Esophagus squamous epithelium (tissue), 5 donors: ENCODE measurements at places on chromosomes 12 and 14.

GRCh38 chr12:65631621-65632111, 192.6 kb upstream of the HMGA2 start:
- DNase-seq: no peak

- DNase-seq: no peak
Observed at GRCh38 chr14:26839481-26839880, 241.6 kb upstream of the NOVA1 start.

GRCh38 chr14:90308561-90308960, 23.2 kb downstream of the NRDE2 start:
- DNase-seq: no peak

DNA sequence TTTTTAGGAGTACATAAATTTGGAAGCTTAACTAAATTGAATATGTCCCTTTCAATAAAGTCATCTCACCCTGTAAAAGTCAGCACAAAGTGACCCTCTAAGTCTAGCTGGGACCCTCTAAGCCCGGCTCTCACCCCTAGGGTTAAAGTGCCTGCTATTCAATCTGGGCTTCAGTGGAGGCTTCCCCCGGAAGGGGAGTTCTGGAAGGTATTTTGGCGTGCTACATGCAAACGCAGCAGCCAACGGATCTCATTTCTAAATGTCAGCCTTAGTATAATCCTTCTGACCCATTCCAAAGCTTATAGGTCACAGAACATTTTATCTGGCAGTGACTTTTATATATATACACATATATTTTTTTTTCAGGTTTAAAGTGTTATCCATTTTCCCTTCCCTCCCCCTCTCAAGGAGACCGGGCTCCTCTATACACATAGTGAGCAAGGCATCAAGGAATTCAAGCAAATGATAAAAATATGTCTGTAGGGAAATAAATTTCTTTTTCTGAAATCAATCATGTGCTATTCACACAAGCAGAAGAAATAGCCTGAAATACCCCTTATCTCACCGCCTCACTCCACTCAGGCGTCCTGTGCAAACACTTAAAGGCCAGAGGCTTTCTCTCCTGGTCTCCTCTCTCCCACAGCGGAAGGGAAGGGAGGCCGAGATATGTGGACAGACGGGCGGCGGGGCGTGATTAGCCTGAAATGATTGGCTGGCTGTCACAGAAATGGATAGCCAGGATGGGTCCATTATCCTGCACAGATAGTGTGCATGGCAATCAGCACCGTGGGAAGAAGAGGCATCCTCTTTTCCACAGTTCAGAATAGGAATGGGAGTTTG, 301.7 kb downstream of the GALC start:
- no peak for DNase-seq

GRCh38 chr12:47189728-47190127, 110.0 kb upstream of the AMIGO2 start:
- DNase-seq: no peak

DNA sequence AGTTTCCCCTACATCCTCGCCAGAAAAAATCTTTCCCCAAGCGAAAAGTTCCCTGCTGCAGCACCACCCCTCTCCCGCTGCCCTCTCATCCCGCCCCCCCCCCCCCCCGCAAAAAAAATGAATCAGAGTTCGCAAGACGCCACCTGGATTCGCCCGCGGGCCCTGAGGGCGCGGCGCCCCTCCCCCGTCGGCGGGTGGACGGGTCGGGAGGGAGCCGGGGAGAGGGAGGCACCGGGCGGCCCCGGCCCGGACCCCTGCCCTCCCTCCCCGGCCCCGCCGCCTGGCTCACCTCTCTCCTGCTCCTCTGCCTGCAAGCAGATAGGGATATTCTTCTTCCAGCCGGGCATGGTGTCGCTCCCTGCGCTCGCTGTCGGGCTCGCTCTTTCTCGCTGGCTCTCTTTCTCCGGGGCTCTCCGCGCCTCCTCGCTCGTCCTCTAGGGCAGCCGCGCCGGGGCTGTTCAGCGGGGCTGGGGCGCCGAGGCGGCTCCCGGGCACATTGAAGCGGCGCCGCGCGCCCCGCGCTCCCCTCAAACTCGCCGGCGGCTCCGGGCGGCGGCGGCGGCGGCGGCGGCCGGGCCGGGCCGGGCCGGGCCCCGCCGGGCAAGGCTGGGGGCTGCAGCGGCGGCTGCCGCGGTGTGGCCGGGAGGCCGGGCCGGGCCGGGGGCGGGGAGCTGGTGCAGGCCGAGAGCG, 200.3 kb upstream of the CAND1 start:
- DNase-seq: no peak

- no peak for DNase-seq
Observed at GRCh38 chr14:93183596-93184317, 940 bp downstream of the MOAP1 start.

DNA sequence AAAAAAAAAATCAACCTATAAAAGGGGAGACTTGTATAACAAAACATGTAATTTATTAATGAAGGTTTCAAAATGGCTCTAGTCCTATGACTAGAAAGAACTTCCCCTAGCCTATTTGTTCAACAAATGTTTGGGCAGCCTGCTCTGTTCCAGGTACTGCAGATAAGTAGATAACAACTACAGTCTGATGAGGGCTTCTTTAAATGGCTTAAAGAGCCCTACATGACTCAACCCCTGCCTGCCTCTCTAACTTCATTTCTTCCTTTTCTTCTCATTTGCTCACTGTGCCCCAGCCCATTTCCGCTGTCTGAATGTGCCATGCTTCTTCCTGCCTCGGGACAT, 21.5 kb downstream of the ALDH6A1 start:
- DNase-seq: no peak

- DNase-seq: no peak
Observed at GRCh38 chr12:121921066-121921465, 2.7 kb downstream of the CFAP251 start.

GRCh38 chr14:85061256-85061655, 468.7 kb upstream of the FLRT2 start:
- no peak for DNase-seq

GRCh38 chr12:118190266-118190665, 54.3 kb downstream of the PEBP1 start:
- no peak for DNase-seq

DNA sequence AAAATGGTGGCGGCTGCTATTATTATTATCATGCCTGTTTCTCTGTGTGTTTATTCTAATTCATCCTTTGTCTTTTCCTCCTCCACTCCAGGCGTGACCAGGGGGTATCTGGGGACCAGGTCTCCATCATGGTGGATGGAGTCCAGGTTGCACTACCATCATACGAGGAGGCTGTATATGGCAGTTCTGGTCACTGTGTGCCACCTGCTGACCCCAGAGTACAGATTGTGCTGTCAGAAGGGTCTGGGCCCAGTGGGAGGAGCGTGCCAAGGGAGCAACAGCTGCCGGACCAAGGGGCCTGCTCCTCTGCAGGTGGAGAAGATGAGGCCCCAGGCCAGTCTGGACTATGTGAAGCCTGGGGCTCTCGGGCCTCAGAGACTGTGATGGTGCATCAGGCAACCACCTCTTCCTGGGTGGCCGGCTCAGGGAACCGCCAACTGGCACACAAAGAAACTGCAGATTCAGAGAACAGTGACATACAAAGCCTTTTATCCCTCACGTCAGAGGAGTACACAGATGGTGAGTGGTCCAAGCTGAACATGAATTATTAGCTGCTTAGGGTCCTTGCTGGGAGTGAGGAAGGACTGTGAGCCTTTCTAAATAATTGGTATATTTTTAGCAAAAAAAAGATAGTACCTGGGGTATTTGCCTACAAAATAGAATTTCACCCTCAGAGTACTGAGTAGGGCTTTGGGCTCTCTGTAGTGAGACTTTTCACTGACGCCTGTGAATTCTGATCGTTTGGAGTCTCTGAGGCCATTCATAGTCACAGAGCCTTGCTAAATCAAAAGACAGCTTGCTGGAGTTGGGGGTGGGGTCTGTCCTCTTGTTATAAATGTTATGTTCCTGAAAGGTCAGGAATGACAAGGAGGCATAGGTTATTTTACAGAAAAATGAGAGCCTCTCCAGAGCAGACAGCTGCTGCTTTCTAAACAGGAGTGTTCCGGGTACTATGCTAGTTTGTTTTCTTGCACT, 58.1 kb upstream of the SRSF5 start:
- no peak for DNase-seq

- no peak for DNase-seq
Observed at GRCh38 chr12:8609061-8609570, 3.5 kb downstream of the AICDA start.

DNA sequence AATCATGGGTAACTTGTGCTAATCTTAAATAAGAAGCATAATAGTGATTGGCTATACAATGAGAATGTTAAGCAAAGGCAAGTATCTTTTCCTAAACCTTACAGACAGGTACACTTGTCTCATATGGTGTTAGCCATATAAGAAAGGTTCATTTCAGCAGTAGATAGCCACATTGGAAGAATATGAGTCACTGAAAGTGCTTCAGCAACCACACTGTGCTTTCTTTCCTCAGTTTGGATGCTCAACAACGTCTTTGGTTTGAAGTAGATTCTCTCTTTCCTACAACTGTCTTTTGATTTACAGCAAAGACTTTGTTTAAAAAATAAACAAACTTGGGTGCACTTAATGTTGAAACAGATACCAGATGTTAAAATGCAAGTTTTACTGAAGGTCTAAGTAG, 8.9 kb downstream of the DDHD1 start:
- DNase-seq: no peak

GRCh38 chr12:124319368-124320050, 24.6 kb downstream of the RFLNA start:
- DNase-seq: no peak

DNA sequence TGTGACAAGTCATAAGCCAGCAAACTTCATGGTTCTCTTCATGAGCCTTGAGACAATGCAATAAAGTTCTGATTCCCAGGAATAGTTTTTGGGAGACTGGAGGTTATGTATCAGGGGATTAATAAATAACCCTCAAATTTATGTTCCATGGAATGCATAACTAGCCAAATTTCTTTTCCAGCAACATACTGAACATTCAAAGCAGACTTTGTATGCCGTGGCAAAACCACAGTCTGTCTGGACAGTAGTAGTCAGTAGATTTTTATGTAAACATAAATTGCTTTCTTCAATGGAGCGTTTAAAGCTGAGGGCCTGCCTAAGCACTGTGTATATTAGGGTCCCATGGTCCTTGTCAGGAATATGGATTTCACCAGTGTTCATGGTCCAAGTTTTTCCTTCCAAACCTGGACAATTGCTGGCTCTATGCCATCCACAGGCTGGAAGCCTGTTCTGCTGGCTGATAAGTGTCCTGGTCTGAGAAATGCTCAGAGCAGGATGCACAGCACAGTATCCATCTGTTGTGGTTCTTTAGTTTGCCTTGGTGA, 144.9 kb downstream of the SRGAP1 start:
- DNase-seq: no peak

- DNase-seq: no peak
Observed at GRCh38 chr12:106229036-106229591, 18.7 kb downstream of the CKAP4 start.

DNA sequence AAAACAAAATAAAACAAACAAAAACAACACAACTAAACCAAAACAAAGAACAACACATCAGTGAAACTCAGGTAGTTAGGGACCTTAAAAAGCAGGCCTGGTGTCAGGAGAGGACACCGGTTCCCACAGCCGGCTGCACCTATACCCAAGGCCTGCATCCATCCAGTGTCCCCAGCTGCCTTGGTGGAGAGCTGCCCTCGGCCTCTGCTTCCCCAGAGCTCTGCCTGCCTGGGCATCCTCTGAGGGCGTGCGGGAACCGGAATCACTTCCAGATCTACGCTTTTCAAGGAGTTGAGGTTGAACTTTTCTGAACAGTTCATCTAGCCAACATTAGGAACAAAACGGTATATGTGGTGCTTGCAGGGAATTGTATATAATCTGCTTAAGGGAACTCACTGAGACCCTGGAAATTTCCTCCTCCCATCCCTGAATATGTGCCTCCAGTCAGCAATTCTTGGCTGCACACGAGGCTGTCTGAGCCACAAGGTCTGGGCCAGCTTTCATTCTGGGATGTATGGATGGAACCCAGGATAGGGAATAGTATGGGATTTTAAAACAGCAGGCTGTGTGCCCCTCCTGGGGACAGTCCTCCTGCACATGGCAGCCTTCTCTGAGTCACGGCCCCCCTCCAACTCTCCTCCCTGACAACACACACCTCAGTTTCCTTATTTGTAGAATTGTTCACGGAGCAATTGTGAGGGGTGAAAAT, 319.0 kb upstream of the RTL1 start:
- no peak for DNase-seq

DNA sequence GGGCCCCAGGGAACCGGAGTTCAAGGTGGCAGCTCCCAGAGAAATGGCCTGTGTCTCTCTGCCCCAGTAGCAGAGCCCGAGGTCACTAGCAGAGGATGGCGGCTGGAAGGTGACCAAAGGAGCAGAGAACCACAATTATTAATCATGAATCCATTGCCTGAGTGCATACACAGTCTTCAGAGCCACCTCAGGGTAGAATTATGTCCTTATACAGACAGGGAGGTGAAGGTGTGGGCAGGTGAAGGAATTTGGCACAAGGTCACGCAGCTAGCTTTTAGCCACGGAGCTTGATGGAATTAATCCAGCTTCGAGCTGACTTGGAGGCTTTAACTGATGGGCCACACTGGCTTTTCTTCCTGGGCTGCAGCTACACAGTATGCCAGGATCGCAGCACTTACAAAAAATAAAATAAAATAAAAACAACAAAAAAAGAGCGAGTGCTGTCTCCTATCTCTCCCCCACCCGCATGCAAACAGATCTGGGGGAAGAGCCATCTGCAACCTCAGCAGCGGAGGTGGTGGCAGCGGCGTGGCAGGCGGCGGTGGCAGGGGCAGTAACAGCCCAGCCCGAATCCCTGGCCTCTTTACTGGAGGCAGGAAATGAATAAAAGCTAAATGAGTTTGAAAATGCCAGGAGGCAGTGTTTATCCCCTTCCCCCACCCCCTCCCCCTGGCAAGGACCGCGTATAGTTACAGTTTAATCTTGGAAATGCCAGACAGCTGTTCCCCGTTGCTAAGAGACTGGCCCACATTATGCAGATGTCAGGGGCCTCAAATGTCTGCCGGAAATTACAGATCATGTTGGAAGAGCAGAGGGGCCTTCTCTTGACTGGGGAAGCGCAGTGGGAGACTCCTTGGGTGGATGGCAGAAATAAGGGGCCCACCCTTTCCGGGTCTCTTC, 93.5 kb downstream of the LRRC74A start:
- no peak for DNase-seq

GRCh38 chr14:45253754-45254310, 830 bp upstream of the MIS18BP1 start:
- no peak for DNase-seq

GRCh38 chr14:97703006-97703760, 906.0 kb downstream of the VRK1 start:
- DNase-seq: no peak

DNA sequence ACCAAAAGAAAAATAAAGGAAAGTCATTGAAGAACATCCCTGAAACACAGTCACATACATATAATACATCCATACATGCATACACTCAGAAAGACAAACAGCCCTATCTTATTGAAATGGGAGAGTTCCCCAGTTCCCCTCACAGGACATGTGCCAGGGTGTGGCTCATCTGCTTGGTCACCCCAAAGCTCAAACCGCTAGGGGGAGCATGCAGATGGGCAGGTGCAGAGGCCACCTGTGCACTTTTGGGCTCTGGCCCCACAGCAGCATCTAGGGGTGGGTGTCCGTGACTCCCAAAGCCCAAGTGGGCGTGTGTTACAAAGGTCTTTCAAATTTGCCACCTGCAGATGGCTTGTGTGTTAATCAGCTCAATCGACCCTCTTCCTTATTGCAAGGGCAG, 75.2 kb downstream of the CMAS start:
- DNase-seq: no peak
